ENCODE measurements at places on chromosomes 16 and 17. TPM values are rescaled to one million over a fixed set of nuclear protein-coding genes. Genes with fewer than 3 reads are reported as not detected.

GRCh38 chr17:80441133-80441578 lies 26.2 kb downstream of the ENDOV start:
- peak; percentile 80 for DNase-seq

- no peak for DNase-seq
Measured at GRCh38 chr16:76162046-76162445, 115.2 kb upstream of the CNTNAP4 start.

DNA sequence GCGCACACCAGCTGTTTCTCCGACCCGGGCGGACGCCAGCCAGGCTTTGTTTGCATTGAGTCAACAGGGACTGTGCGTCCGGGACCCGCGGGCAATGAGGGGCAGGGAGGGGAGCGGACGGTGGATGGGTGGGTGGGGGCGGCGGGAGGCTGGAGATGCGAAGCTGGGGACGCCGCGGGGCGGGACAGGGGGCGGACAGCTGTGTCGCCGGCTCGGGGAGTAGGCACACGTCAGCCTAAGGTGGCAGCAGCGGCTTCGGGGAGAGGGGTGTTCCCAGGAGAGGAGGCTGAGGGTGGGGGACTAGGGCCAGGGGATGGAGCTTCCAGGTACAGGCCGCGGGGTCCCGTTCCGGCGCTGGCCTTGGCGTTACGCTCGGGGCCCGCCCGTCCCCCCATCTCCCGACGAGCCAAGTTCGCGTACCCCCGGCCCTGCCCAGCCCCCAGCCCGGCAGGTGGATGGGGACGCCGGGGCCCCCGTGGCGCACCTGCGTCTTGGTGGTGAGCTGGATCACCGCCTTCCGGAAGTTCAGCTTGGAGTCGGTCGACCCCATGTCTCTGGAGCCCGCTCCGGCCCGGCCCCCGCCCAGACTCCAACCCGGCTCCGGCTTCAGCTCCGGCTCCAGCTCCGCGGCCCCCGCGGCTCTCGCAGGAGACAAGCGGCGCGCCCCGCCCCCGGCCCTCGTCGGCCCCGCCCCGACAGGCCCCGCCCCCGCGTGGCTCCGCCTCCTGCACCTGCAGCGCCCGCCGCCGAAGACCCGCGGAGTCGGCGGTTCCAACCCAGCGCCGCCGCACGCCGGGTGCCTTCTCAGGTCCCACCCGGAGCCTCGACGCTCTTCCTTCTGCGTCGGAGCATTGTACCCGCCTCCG lies at the start of gene HID1:
Gene HID1, minus strand, starts transcription at position 653 of the 866 bp plus-strand sequence. Its CDS starts 103 bp downstream, at position 550.
- peak; percentile 76 for DNase-seq

DNA sequence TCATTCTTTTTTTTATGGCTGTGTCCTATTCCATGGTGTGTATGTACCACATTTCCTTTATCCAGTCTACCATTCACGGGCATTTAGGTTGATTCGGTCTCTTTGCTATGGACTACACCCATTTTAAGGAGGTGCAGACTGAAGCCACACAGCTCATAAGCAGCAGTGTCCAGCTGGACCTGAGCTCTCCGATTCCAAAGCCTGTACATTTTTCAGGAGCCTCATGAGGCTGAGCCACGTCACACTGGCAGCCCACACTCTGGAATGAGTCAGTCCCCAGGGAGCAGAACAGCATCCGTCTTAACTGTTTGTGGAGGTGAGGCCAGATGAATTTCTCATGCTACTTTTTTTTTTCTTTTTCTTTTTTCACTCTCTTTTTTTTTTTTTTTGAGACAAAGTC lies 116.1 kb downstream of the C16orf95 start:
- no peak for DNase-seq

DNA sequence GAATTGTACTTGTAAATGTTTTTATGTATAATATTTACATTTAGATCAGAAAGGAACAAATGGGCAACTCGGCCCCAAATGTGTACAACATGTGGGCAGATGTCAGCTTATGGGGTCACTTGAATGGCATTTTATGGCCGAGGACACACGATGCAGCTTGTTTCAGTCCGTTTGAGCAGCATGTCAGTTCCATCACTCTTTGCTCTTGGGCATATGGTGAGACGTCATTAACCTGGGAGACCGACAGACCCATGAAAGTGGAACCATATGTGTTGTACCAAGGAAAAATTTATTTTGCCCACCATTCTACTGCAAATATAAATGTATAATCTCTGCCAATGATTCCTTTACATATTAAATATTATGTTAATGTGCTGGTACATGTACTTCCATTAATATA lies 561.9 kb upstream of the SOX9 start:
- no peak for DNase-seq

Gene FNDC8
- not detected for total RNA-seq

DNA sequence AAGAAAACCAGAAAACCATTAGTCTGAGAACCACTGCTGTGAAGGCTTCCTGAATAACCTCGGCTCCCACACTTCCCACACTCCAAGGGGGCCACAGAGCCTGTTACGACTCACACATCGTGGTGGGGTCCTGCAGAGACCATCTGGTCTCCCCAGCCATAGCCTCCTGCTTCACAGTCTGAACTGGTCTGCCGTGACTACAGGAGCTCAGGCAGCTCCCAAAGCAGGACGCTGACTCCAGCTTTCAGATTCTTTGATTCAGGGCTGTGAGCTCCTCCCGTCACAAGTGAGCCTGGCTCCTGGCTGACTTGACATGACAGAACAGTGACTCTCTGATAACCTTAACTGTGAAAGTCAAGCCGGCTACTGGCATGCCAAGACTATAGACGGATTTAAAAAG lies 37.8 kb downstream of the CYB5D2 start:
- no peak for DNase-seq

Gene USP43
- 0.16 TPM for total RNA-seq

Gene AKTIP
- total RNA-seq = 54.0 TPM

GRCh38 chr16:5367951-5368350 lies 270.4 kb upstream of the EEF2KMT start:
- DNase-seq = no peak

- DNase-seq = no peak
Measured at GRCh38 chr17:16997514-16998429, 25.9 kb upstream of the TNFRSF13B start.

GRCh38 chr16:9351440-9351839 lies 260.0 kb downstream of the HAPSTR1 start:
- no peak for DNase-seq

DNA sequence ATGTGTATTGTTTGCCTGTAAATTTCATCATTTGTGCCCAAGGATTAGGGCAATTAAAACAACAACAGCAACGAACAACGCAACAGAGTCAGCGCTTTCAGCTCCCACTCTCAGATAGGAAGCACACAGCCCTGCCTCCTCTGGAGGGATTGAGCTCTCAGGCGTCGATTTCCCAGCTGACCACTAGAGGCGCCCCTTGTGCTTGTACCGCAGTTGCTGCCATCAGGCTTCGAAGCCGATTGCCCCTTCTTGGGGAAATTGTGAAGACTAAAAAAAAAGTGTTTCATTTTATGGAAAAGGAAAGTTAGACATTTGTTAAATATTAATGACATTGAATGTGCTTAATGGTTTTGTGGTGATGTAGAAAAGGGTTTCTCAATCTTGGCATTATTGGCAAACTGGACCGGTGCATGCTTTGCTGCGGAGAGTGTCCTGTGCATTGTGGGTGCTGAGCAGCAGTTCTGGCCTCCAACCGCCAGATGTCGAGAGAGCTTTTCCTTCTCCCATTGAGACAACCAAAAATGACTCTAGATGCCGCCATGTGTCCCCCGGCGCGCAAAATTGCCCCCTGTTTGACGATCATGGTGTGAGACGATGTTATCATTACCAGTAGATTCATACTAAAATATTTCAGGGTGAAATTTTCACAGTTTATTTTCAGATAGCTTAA lies 650.4 kb upstream of the RBFOX1 start:
- peak; percentile 23 for DNase-seq

Gene ADAD2
- not detected for total RNA-seq

- DNase-seq = peak; percentile 74
Measured at GRCh38 chr17:45222289-45222995, 757 bp downstream of the FMNL1 start.

DNA sequence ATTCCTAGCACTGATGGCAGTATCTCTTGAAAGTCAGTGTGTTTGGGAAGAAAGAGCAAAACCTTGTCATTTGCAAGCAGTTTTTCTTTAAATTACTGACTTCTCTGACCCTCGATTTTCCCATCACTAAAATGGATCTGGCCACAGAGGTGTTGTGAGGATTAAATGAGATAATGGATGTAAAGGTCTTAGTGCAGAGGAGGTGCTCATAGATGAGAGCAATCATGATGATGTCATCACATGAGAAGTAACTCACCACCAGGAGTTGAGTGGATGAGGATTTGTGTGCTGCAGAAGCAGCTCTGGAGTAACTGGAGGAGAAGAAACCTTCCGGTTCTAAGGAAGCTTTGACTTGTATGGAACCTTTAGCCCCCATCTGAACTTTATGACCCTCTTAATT lies 30.6 kb downstream of the PITPNM3 start:
- DNase-seq = no peak

Gene KRTAP4-5
- total RNA-seq = not detected

DNA sequence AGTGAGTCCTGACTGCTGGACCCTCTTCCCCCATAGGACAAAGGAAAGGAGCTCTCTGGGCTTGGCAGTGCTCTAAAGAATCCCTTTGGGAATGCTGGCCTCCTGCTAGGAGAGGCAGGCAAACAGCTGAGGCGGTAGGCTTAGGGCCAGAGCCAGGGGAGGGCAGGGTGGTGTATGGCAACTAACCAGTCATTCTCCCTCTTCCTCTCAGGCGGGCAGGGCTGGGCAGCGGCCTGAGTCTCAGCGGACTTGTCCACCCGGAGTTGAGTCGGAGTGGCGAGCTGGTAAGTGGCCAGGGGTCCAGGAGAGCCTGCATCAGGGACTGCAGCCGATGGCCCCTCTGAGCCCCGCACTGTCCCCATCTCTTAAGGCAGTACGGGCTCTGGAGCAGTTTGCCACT lies 4.4 kb downstream of the ACADVL start:
- DNase-seq = no peak

Gene STH
- total RNA-seq = not detected

GRCh38 chr17:69551212-69552010 lies 136.9 kb downstream of the MAP2K6 start:
- DNase-seq = no peak

GRCh38 chr16:595094-595528 lies 5.2 kb downstream of the RAB40C start:
- DNase-seq = no peak

- no peak for DNase-seq
Measured at GRCh38 chr17:61413661-61414126, 14.1 kb downstream of the TBX2 start.

- DNase-seq = no peak
Measured at GRCh38 chr16:30428055-30428454, 1.8 kb downstream of the DCTPP1 start.

Gene RAPGEFL1
- 4.8 TPM for total RNA-seq

DNA sequence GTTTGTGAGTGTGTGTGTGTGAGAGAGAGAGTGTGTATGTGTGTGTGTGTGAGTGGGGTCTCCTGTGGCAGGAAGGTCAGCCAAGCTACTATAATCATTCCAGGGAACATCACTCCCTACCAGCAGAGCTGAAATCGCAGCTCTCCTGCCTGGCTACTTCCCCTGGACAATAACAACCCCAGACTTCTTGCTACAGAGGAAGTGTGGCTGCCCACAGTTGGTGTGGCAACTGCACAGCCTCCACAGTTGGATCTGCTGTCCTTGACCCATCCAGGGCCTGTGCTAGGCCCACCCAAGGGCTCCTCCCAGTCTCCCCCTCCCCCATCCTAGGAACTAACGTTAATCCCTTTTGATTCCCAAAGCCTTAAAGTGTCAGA lies 1.5 kb downstream of the SLC13A5 start:
- no peak for DNase-seq

DNA sequence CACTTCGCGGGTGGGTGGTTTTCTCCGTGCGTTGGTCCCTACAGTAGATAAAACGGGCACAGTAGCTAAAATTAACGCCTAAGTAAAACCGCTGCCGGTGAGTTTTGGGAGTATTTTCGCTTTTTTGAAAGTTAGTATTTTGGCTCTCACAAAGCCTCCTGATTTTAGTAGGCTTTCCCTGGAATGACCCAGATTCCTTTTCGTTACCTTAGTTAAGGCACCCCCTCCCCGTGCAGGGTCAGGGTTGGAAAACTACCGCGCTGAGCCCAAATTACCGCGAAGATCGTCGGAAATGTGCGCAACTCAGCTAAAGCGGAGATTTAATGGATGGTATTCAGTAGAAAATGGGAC lies 28.3 kb upstream of the ST6GALNAC1 start:
- no peak for DNase-seq

Gene SMIM36
- total RNA-seq = not detected

- no peak for DNase-seq
Measured at GRCh38 chr16:86680162-86680561, 101.8 kb downstream of the FOXL1 start.

Gene XYLT1
- 60.4 TPM for total RNA-seq

GRCh38 chr16:14146445-14146844 lies 75.3 kb downstream of the MRTFB start:
- DNase-seq = no peak

DNA sequence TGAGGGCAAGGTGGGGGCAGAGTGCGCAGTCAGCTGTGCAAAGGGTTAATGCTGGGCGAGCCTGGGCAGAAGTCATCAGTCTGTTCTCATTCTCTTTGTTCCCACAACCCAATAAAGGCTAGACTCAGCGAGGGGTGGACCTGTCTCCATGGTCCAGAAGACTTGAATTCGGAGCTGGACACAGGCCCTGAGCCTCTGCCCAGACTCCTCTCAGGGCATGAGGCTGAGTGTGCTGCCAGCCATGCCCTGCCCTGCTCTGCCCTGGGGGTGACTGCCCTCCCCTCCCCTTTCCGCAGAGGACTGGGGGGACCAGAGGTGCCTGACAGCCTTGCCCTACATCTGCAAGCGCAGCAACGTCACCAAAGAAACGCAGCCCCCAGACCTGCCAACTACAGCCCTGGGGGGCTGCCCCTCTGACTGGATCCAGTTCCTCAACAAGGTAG lies 54.5 kb downstream of the MRC2 start:
- no peak for DNase-seq

- DNase-seq = no peak
Measured at GRCh38 chr17:16406742-16407674, 8.4 kb upstream of the TRPV2 start.

- no peak for DNase-seq
Measured at GRCh38 chr17:80123791-80124190, 22.4 kb downstream of the GAA start.

Gene ENPP7
- not detected for total RNA-seq

DNA sequence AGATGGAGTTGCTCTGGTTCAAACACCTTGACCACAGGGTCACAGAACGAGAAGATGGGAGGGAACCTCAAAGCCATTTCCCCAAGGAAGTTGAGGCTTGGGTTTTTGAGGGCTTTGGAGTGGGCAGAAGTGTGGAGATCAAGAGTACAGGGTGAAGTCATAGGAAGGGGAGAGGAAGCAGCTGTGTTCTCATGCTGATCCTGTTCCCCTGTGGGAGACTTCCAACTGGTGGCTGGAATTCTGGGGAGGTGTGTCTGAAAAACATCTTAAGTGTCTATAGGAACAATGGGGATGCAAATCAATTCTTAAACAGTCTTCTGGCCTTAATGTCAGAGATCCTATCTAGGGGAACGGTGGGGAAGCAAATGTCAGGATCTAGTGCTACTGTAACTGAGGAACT lies 38.8 kb upstream of the HSBP1 start:
- DNase-seq = no peak

- DNase-seq = no peak
Measured at GRCh38 chr17:29102046-29102445, 59.1 kb downstream of the PIPOX start.
